HEK293T (cell line): ENCODE measurements at places on chromosomes 1 and 21.

- DNase-seq = no peak
These were observed 11.4 kb downstream of the METTL13 start for GRCh38 chr1:171792656-171793369.

GRCh38 chr21:37490084-37490483 is 123.5 kb downstream of the DYRK1A start:
- DNase-seq = no peak

GRCh38 chr1:91952187-91952586 is 3.0 kb downstream of the BRDT start:
- no peak for DNase-seq

GRCh38 chr21:41761934-41762635 is 4.8 kb downstream of the RIPK4 start:
- DNase-seq = no peak

GRCh38 chr1:248913933-248914332 is 7.9 kb downstream of the PGBD2 start:
- no peak for DNase-seq

DNA sequence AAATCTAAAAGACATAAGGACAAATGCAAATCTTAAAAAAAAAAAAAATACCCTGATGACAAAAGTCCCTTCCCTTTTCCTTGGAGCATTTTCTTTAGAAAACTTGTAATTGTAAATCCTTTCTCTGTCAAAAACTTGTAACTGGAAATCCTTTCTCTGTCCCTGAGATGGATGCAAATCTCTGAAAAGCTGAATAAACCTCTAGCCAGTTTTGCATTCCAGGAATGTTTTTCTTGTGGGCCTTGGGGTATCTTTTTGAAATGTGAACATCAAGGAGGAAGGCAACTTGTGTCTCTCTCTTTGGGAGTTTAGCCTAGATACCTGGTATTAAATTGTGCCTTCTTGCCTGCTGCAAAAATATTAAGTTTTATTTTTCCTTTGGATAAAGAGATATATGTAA is 305.3 kb downstream of the KCNT2 start:
- DNase-seq = no peak

- DNase-seq = no peak
These were observed 13.7 kb downstream of the LRRC8B start for GRCh38 chr1:89538361-89538760.

- no peak for DNase-seq
These were observed 20.4 kb downstream of the PSMB4 start for GRCh38 chr1:151419819-151420218.

GRCh38 chr1:14220324-14220723 is 378.2 kb upstream of the KAZN start:
- no peak for DNase-seq

DNA sequence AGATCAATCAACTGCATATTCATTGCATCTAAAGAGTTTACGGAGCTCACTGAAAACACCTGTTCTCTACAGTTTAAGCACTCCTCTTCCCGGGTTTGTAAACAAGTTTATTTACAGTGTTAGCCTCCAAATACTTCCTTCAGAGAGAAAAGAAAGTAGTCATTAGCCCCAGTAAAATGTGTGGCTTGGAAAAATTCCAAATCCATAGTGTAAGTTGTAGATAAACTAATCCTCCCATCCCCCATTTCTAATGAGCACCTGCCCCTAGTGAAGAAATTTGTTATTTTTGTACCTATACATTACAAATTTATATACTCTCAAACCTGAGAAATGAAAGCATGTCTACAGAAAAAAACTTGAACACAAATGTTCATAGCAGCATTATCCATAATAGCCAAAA is 21.9 kb downstream of the PUM1 start:
- no peak for DNase-seq

DNA sequence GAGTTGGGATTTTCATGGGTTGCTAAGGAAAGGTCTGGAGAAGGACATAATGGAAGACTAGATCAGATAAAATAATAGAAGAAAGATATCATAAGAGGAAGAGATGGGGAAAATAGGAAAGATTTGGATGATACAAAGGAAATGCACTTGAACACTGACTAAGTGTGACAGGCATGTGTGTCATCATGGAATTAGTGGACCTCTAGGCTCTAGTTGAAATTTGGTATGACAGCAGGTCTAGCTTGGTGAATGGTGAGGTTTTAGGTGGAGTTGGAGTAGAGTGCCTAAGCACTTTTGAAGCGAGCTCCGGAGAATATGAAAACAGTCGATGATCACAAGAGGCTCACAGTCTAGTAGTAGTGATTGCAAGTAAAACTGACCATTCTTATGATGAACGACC is 73.0 kb upstream of the PTGS2 start:
- no peak for DNase-seq

DNA sequence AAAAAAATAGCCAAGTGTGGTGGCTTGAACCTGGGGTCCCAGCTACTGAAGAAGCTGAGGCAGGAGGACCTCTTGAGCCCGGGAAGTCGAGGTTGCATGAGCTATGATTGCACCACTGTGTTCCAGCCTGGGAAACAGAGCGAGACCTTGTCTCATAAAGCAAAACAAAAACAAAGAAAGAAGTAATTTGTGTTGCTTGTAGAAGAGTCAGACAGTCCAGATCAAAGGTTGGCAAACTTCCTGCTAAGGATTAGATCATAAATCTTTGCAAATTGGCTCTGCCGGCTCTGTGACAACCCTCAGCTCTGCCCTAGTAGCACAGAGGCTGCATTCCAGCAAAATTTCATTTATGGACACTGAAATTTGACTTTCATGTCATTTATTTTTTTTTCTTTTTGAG is 19.0 kb upstream of the MFN2 start:
- DNase-seq = no peak

- no peak for DNase-seq
These were observed 37.3 kb upstream of the HTR1D start for GRCh38 chr1:23254584-23254983.
